B cell (primary cell): ENCODE measurements at places on chromosomes 2 and 18. TPM values are rescaled to one million over a fixed set of nuclear protein-coding genes. Genes with fewer than 3 reads are reported as not detected.

LYG2 gene
- not detected in 2 replicates for total RNA-seq

ERICH2 gene
- total RNA-seq = not detected in 2 replicates

DNA sequence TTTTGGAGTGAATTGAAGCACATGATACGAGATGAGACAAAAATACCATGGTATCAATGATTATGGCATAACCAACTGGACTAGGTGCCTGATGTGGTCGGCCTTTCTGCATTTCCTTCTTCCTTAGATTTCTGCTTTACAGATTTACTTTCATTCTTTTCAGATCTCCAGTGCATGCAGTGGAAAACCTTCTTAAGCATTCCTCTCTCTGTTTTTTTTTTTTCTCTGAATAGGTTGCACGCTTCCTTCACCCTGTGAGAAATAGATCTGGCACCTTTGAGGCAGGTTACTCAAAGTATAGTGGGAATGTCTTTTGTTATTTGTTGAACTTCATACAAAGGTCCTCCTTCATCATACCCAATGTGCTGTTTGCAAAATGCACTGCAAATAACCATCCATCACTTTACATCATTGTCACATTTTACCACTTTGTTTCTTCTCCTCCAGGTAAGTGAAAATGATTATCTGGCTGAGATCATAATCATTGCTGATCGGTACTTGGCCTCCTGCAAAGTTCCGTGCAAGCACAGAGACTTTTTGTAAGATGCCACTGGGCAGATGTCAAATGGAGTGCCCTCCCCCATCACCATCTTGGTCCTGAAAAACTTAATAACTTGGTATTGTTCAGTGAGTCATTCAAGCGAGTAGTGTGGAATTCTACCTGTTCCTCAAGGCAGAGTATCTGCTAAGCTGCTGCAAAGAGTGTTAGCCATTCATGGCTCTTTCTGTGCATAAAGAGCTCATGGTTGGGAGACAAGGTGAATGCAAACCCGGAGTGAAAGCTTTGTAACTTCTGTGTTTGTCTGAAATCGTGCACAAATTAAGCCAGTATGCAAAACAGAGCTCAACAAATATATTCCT is 30.0 kb upstream of the KLHL14 start:
- peak; percentile 16 for DNase-seq
- peaks cover 43% of the 10 kb centered on the region for H3K4me1 ChIP-seq
- H3K27ac ChIP-seq = peak overlapping the region; percentile 91
- no peaks in the 10 kb centered on the region for H3K36me3 ChIP-seq

DNA sequence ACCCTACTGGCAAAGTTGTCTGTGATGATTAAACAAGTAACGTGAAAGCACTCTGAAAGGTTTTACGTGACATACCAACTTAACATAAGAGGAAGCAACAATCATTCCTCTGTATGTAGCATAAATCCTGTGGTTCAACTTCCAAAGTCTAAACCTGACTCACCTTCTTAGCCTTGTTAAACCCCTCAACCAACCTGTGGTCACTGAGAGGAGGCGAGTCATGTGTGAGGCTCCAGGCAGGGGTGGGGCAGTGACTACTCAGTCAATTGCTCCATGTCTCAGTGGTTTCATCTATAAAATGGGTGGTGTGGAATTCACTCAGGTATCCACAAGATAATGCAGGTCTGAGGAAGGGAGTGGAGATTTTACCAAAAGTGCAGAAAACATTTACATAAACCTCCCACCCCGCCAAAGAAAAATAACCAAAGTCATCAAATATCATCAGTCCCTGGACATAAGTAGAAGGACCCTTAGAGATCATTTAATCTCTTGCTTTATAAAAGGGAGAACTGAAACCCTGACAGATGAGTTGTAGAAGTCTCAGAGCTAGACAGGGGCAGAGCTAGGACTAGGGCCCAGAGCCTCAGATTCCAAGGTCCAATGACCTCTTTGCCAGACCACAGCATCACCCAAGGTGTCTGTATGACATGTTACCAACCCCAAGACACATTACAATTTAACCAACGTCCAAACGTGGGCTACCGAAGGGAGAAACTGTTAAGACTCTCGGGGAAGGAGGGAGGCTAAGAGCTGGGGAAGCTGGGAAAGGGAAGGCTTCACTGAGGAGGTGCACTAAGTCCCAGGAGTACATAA is 3.7 kb upstream of the PCBP1 start:
- H3K27ac ChIP-seq = peak overlapping the region; percentile 97
- H3K4me1 ChIP-seq = peaks cover 42% of the 10 kb centered on the region
- no peak overlapping the region for H3K4me3 ChIP-seq
- H3K36me3 ChIP-seq = peaks cover 43% of the 10 kb centered on the region
- DNase-seq = peak; percentile 76
- H3K27me3 ChIP-seq = no peaks in the 10 kb centered on the region

- no peak overlapping the region for H3K27ac ChIP-seq
- H3K4me1 ChIP-seq = no peaks in the 10 kb centered on the region
- H3K4me3 ChIP-seq = no peak overlapping the region
- DNase-seq = no peak
- no peaks in the 10 kb centered on the region for H3K27me3 ChIP-seq
- no peaks in the 10 kb centered on the region for H3K36me3 ChIP-seq
Measured at GRCh38 chr2:147506889-147507288, 337.9 kb upstream of the ACVR2A start.

GPR75 gene
- total RNA-seq = 5.1 and 5.8 TPM in 2 replicates

GRCh38 chr2:223901854-223902253 is 43.3 kb downstream of the WDFY1 start:
- H3K36me3 ChIP-seq = peaks cover 8% of the 10 kb centered on the region
- DNase-seq = no peak
- H3K4me3 ChIP-seq = no peak overlapping the region
- H3K27ac ChIP-seq = no peak overlapping the region
- no peaks in the 10 kb centered on the region for H3K27me3 ChIP-seq
- peaks cover 18% of the 10 kb centered on the region for H3K4me1 ChIP-seq

REG1B gene
- total RNA-seq = not detected in 2 replicates

QPCT gene
- 2.1 and 2.6 TPM in 2 replicates for total RNA-seq

GRCh38 chr2:195450552-195451113 is 206.4 kb upstream of the SLC39A10 start:
- no peak overlapping the region for H3K4me3 ChIP-seq
- no peak overlapping the region for H3K27ac ChIP-seq
- no peaks in the 10 kb centered on the region for H3K4me1 ChIP-seq
- no peaks in the 10 kb centered on the region for H3K36me3 ChIP-seq
- no peak for DNase-seq
- H3K27me3 ChIP-seq = no peaks in the 10 kb centered on the region

DNA sequence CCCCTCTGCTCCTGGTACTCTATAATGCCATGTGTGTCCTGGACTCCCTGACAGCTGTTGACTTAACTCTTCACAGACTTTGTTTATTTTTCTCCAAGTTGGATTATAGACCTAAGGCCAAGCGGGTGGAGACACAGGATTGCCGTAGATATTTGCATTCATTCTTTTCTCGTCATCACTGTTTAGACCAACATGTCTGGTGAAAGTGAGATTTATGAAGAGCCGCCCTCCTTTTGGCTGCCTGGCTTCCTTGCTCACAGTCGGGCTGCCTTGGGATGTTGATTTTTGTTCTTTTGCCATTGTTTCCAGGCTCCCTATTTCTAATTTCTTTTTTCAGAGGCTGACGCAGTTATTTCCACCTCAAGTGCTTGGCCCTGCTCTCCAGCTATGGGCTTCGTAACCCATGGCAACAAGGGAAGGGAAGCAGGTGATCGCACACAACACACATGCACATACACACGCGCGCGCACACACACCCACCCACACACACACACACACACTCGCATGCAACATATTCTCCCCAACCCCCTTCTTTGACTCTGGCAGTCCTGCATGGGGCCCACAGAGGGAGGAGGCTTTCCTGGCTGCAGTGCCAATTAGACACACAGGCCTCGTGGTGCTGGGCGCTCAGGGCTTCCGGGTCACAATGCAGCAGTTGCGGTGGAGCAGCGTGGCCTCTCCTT is 296.5 kb downstream of the MTX2 start:
- no peaks in the 10 kb centered on the region for H3K4me1 ChIP-seq
- no peak overlapping the region for H3K4me3 ChIP-seq
- H3K27ac ChIP-seq = no peak overlapping the region
- no peak for DNase-seq

CMPK2 gene
- 2.0 and 2.9 TPM in 2 replicates for total RNA-seq

- H3K27me3 ChIP-seq = no peaks in the 10 kb centered on the region
- peak overlapping the region; percentile 48 for H3K4me3 ChIP-seq
- peak overlapping the region; percentile 84 for H3K27ac ChIP-seq
- H3K36me3 ChIP-seq = peaks cover 2% of the 10 kb centered on the region
Measured at GRCh38 chr2:138504546-138505235, 3.1 kb downstream of the SPOPL start.

HOXD4 gene
- total RNA-seq = not detected in 2 replicates

SCN2A gene
- total RNA-seq = 0.22 and 0.44 TPM in 2 replicates

DNA sequence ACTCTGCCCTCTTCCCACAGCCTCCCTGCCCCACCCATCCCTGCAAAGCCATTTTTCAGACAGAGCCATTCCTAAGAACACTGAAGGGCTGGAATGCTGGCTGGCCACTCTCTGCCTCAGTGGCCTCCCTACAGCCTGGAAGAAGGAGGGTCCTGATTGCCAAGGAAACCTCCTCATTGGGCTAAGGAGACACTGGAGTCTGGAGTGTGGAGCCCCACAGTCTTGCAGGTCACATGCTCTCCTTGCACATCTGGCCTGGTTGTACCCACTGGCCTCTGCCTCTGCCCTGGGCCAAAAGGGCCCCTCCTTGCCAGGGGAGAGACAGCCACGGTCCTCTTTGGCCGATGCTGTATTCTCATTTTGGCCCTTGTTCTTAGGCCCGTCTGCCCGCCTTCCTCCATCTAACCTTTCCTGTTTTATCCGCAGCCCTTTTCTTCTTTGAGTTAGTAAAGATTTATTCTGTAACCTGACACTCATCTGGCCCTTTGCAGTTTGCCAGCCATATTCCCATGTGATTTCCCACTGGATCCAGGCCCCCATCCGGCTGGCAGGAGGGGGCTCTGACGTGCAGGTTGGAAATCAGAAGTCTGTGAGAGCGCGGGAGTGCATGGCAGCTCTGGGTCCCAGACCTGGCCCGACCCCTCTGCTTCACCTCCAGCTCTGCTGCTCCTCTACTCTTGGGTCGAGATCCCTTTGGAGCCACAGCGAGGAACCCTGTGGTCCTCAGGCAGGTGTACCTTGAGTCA is 11.0 kb upstream of the CATIP start:
- H3K4me3 ChIP-seq = no peak overlapping the region
- no peaks in the 10 kb centered on the region for H3K4me1 ChIP-seq

CHRND gene
- total RNA-seq = not detected in 2 replicates

GRCh38 chr2:72892506-72893173 is 5.4 kb downstream of the SPR start:
- H3K4me3 ChIP-seq = no peak overlapping the region

DNA sequence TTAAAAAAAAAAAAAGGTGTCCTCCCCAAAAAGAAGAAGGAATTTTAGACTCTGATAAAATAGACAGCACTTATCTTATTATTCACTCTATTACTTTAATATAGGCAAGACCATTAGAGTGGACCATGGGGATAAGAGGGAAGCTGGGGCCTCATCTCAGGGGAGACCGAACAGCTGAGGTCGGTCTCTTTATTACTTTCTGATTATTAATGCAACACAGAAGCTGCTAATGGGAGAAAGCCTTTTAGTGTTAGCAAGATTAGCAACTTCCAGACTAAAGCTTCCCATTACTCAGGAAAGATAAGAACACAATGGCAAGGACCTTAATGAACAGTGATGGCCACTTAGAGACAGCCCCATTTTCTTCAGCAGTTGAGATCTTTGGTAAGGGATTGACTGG is 135.5 kb downstream of the TMEFF2 start:
- H3K36me3 ChIP-seq = no peaks in the 10 kb centered on the region
- H3K4me3 ChIP-seq = no peak overlapping the region
- H3K4me1 ChIP-seq = no peaks in the 10 kb centered on the region
- DNase-seq = no peak
- H3K27me3 ChIP-seq = no peaks in the 10 kb centered on the region
- no peak overlapping the region for H3K27ac ChIP-seq

MEIS1 gene
- not detected in 2 replicates for total RNA-seq

GRCh38 chr2:200367155-200367554 is 60.7 kb downstream of the SPATS2L start:
- H3K27me3 ChIP-seq = no peaks in the 10 kb centered on the region
- no peak overlapping the region for H3K27ac ChIP-seq
- no peaks in the 10 kb centered on the region for H3K4me1 ChIP-seq
- no peak for DNase-seq

DNA sequence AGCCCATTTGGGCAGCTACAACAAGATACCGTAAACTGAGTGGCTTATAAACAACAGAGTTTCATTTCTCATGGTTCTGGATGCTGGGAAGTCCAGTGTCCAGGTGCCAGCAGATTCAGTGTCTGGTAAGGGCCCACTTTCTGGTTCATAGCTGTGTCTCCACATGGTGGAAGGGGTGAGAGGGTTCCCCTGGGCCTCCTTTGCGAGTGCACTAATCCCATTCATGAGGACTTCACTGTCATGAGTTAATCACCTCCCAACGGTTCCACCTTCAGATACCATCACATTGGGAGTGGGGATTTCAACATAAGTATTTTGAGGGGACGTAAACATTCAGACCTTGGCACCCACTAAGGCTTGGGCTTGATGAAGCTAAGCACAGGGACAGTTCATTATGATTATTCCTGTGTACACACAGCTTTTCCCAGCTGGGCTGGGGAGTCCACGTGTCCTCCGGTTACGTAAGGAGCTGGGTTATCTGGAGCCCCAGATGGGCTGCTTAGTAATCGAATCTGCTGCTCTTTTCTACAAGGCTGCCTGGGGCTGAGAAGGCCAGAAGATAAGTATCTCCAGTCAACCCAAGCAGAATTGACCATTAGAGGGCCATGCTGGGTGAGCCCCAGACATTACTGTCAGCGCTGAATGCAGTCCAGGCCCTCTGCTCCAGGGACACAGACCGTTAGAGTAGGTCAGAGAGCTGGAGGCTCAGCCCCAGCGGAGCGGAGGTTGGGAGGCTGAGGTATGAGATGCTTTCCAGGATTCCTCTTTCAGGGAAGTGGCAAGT is 42.7 kb downstream of the EPAS1 start:
- no peak for DNase-seq
- no peaks in the 10 kb centered on the region for H3K4me1 ChIP-seq
- no peaks in the 10 kb centered on the region for H3K36me3 ChIP-seq
- no peak overlapping the region for H3K4me3 ChIP-seq
- no peak overlapping the region for H3K27ac ChIP-seq
- no peaks in the 10 kb centered on the region for H3K27me3 ChIP-seq

GRCh38 chr2:68799140-68800026 is 64.8 kb downstream of the ARHGAP25 start:
- peaks cover 43% of the 10 kb centered on the region for H3K4me1 ChIP-seq
- no peak overlapping the region for H3K4me3 ChIP-seq
- no peak for DNase-seq
- H3K36me3 ChIP-seq = peaks cover 85% of the 10 kb centered on the region
- no peaks in the 10 kb centered on the region for H3K27me3 ChIP-seq

DNA sequence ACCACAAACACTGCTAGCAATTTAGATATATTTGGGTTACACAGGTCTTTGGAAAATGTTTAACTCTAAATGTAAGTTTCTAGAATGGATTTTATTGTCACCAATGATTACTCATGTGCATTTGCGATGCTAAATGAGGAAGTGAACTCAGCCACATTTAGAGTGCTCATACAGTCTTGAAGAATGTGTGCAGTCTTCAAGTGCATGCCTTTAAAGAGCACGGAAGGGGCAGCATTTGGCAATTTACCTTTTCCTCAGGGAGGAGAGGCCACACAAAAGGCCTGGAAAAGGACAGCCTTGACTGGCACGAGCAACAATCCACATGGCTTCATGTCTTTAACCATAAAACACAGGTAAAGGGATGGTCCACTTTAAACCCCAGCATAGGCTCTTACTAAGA is 78.5 kb upstream of the STK17B start:
- H3K4me1 ChIP-seq = peaks cover 57% of the 10 kb centered on the region
- no peaks in the 10 kb centered on the region for H3K27me3 ChIP-seq
- H3K36me3 ChIP-seq = no peaks in the 10 kb centered on the region
- H3K4me3 ChIP-seq = no peak overlapping the region

- no peaks in the 10 kb centered on the region for H3K36me3 ChIP-seq
- no peak overlapping the region for H3K4me3 ChIP-seq
- no peaks in the 10 kb centered on the region for H3K27me3 ChIP-seq
- H3K4me1 ChIP-seq = no peaks in the 10 kb centered on the region
Measured at GRCh38 chr2:19131871-19132270, 226.6 kb downstream of the OSR1 start.

ABCG5 gene
- not detected in 2 replicates for total RNA-seq
